Stimulated activated CD4-positive, alpha-beta T cell treated with anti-CD3 and anti-CD28 coated beads, Interleukin-1b, Interleukin-23, amount 100 ng/mL, for 4 hours (primary cell): ENCODE measurements at places on chromosomes 12 and 14.

DNA sequence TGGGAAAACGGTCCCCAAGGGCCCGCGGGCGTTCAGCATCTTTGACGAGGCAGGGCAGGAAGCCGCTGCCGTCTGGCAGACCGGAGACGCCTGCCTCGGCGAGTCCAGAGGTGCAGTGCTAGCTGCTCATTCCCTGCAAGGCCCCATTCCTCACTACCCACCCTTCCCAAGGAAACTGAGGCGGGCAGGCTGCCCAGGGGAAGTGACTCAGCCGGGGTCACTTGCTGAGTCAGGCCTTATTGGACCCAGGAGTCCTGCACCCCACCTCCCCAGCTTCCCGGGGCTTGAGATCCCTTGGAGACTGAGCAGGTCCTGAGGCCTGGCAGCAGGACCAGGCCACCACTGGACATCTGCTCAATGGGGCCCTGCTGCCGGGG is 3.7 kb downstream of the SH2B3 start:
- DNase-seq, result no peak

DNA sequence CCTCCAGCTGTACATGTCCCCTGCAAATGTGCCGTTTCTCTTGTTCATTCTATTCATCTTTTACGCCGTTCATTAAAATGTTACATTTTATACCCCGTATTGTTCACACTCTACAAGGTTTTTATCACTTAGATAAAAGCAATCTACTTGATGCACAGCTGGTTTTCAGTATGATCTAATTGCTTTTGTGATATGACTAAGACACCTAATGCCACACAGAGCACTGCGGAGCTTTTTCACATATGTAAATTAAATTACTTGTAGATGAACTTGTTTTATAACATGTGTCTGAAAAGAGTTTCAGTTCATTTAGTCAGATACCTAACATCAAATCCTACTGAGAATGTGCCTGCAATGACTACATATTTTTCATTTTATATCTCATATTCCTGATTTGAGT is 40.9 kb upstream of the RERGL start:
- no peak for DNase-seq

DNA sequence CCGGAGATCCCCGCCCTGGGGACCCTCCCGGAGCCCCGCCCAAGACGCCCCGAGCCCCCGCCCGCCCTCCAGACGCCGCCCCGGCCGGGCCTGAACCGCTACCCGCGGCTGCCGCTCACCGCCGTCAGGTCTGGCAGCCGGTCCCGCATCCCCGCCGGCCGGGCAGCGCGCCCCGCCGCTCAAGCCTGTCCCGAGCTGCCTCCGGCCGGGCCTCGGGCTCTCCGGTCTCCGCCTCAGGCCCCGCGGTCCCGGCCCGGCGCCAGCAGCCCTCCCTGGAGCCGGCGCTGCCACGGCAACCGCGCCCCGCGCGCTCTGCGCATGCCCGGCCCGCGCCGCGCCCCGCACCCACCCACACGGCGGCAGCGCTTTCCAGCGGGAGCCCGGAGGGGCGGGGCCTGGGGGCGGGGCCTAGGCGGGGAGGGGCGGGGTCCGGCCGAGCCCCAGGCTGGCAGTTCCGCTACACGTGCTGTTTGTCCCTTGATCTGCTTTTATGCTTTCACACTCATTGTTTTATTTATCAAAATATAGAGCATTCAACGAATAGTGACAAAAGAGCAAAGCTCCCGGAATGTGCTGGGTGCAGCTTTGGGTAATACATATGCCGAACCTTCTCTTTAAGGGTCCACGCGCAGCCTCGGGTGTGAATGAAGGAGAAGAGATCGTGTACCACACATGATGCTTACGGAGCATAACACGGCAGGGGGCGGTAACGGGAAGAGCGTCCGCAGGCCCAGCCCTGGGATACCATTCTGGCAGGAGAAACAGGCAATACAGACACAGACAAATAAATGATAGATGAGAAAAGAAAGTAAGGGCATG is at the start of gene STX2:
STX2 (minus strand) TSS at position 300 of the 819 bp plus-strand sequence; CDS start at position 149, 151 bp downstream.
- peak; percentile 92 for DNase-seq

DNA sequence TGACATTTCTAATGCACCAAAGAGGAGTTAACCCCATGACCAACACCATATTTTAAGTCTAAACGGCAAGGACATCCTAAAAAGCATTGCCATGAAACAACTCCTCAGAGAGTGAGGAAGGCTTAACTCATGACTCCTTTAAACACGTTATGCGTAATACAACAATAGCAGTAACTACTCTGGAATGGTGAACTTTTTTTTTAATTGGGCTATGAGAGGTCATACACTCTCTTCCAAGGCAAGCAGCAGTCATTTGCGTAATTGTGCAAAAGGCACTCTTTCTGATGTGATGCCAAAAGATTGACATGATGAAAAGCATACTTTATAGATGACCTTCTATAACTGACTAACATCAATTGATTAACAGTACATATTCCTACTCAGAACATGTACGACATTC is 39.4 kb downstream of the RHOJ start:
- DNase-seq, result no peak

- no peak for DNase-seq
Observed at GRCh38 chr12:68418137-68418460, 85.9 kb upstream of the MDM1 start.

GRCh38 chr12:50187084-50187900 is 20.1 kb upstream of the CERS5 start:
- DNase-seq, result no peak

GRCh38 chr14:101071493-101071906 is 168.0 kb upstream of the RTL1 start:
- DNase-seq, result no peak

GRCh38 chr14:95260537-95261361 is 59.0 kb downstream of the CLMN start:
- DNase-seq, result no peak

GRCh38 chr12:69627501-69627900 is 16.8 kb upstream of the LRRC10 start:
- DNase-seq, result no peak

- no peak for DNase-seq
Observed at GRCh38 chr12:13084898-13085640, 18.4 kb downstream of the GSG1 start.

GRCh38 chr14:81946834-81947798 is 413.5 kb upstream of the SEL1L start:
- DNase-seq, result no peak

DNA sequence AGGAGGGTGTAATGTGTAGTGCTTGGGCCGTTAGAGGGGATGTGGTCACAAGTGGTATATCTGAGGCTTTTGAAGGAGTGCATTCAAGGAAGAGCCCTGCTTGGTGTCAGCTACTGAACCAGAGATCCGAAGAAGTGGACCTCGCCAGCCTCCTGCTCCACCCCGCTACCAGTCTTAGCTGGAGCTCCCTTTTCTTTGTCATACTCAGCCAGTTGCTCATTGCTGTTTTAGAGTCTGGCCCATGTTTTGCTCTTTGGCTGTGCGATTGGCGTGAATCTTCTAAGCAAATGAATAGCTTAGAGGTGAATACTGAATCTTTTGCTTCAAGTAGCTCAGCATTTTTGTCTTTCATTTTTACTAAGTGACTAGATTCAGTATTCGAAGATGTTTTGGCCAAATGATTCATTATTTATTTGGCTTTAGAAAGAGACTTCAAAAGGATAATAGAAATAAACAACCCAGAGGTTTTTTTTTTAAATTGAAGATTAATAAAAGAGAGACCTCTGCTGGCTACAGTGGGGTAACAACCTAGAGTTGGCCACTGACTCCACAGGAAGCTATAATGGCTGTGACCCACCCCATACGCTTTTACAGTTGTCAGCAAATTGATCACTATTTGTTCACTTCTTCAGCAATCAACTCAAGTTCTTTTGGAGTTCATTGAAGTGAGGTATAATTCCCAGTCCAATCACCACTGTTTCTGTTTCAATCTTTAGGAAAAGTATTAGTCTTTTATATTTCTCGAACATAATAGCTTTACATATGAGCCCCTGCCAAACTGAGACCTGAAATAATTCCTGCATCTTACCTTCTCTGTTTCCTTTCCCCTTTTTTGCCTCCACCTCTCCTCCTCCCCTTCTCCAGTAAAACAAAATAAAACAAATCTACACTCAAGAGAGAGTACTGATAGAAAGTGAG is 19.9 kb downstream of the CDKN1B start:
- DNase-seq, result no peak

DNA sequence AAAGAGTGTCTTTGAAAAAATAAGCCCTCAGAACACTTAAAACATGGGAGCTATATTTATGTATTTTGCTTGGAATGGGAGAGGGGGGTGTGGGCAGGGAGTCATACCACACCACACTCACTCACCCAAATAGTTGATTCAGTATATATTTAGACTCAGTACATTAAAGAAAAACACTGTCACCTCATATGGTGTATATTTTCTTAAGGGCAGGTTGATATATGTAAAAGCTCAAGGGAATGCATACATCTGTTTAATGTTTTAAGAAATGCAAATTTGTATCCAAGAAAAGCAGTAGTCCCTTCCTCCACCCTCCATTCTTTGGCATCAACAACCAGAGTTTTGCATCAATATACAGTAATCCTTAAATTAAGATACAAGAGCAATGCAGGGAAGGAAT is 1.4 kb downstream of the NFYB start:
- DNase-seq, result no peak

- DNase-seq, result no peak
Observed at GRCh38 chr12:56878010-56878339, 56.2 kb downstream of the SDR9C7 start.

DNA sequence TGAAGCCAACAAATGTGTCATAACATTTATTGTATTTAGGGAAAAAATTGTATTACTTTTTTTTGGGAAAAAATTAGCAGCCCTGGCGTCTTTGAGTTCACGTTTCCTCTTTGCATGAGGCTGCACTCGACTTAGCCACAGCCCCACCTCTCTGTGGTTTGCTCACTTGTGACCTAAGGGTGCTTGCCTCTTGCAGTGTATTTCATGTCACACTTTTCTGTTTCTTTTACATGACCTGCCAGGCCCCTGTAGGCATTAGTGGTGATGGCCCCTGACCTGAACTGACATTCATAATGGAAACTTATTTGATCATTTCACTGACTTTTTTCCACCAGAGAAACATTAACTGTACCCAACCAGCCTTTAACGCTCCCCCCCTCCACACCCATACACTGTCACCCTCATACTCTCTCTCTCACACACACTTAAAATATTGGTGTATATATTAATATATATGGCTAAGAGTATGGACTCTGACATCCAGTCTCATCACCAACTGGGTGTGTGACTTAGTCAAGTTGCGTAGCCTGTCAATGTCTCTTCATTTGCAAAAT is 122.9 kb downstream of the PRKCH start:
- DNase-seq, result peak; percentile 45

DNA sequence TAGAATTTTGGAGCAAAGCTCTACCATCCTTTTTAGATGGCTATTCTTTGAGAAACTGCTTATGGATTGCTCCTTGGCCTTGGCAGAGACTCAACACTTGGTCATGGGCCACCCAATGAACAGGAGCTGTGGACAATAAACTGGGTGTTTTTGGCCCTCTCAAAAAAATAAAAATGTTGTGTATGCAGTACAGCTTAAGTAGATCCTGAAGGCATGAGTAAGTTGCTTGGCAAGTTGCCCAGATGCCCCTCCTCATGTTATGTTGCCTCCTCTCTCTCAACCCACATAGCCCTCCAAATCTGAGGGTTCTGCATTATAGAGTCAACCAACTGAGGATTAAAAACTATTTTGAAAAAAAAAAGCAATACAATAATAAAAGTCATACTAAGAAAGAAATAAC is 124.9 kb downstream of the ATP23 start:
- DNase-seq, result no peak

DNA sequence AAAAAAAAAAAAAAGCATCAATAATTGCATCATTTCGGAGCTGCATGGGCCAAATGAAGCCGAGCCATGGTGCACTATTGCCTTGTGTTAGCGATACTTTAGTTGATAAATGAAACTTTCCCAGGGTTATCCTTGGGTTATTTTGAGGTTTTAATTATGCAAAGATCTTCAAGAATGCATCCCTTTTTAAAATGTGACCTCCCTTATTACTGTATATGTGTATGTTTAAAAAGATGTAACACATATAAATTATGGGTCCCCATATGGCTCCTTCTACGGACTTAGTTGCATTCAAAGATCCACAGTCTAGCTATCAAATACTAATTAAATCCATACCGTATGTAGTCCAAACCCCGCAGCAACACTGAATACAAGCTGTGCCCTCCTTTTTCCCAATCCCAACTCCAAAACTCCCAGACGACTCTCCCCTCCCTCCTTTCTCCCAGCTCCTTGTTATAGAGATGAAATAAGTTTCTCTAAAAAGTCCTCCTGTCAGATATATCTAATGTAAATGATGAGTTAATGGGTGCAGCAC is 129.3 kb upstream of the MAP1LC3B2 start:
- no peak for DNase-seq

- DNase-seq, result no peak
Observed at GRCh38 chr12:57954768-57955167, 13.4 kb downstream of the ATP23 start.

- DNase-seq, result no peak
Observed at GRCh38 chr14:62532181-62532580, 513.1 kb downstream of the KCNH5 start.

- DNase-seq, result no peak
Observed at GRCh38 chr12:22353615-22354325, 19.3 kb upstream of the ST8SIA1 start.

DNA sequence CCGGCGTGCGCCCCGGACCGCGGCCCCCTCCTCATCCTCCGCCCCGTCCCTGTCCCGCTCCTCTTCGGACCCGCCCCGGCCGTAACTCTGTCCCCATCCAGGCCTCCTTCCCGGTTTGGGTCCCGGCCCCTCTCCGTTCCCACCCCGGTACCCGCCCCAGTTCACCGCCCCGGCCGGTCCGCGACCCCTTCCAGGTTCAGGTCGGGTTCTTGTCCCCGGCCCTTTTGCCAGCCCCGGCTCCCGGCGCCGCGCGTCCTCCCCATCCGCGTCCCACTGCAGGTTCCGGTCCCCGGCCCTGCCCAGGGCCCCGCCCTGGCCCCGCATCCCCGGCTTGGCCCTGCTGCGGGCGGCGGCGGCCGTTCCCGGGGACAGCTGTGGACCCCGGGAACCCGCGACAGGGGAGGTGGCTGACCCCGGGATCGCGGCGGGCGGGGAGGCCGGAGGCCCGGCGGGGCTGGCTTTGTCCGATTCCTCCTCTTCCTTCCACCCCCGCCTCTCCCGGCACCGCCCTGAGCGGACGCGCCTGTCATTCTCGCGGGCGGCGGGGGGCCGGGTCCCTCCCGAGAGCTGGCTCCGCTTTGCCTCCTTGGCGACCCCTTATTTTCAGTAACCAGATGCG is 601 bp downstream of the KLC1 start:
- DNase-seq, result no peak

GRCh38 chr12:108176292-108176691 is 47.2 kb downstream of the WSCD2 start:
- no peak for DNase-seq
